Esophagus squamous epithelium (tissue), 5 donors: ENCODE measurements at places on chromosomes 16 and 17. TPM values are rescaled to one million over a fixed set of nuclear protein-coding genes. Genes with fewer than 3 reads are reported as not detected.

Gene FBXO31
- total RNA-seq: 19.1 TPM

Gene AOC2
- 1.3 TPM for total RNA-seq

Gene SLC12A3
- total RNA-seq: not detected

Gene TMEM88
- total RNA-seq: 3.8 TPM

Gene TSR3
- 57.6 TPM for total RNA-seq

Gene FA2H
- 3.3 TPM for total RNA-seq

Gene LYZL6
- total RNA-seq: not detected

Gene HYDIN
- 0.23 TPM for total RNA-seq

Gene RMI2
- total RNA-seq: 4.6 TPM

Gene RNU2-1
- total RNA-seq: not detected

Gene DPEP2
- total RNA-seq: 6.2 TPM

Gene ST6GALNAC2
- 15.2 TPM for total RNA-seq

Gene C16orf95
- 0.95 TPM for total RNA-seq

Gene COX6A2
- not detected for total RNA-seq

Gene SLC16A11
- total RNA-seq: 2.1 TPM

Gene NAT9
- 26.5 TPM for total RNA-seq

Gene GPRC5C
- 21.6 TPM for total RNA-seq

Gene MYCBPAP
- not detected for total RNA-seq

Gene SPATA32
- total RNA-seq: not detected

Gene MT1M
- 7.4 TPM for total RNA-seq

Gene ACSM3
- 6.3 TPM for total RNA-seq

Gene ABI3
- 1.5 TPM for total RNA-seq

Gene KRT32
- total RNA-seq: 12.8 TPM

Gene PRR35
- total RNA-seq: not detected

Gene VMO1
- total RNA-seq: 1.3 TPM
